Fibroblast of skin of left quadriceps (primary cell): ENCODE measurements at places on chromosomes 7 and 10.
A peak's percentile ranks its signal among the peaks of the same experiment; 100 is the strongest.

- DNase-seq: no peak
These were observed 38.7 kb downstream of the GPR26 start for GRCh38 chr10:123704812-123705211.

- DNase-seq: no peak
These were observed 124.0 kb downstream of the CELF2 start for GRCh38 chr10:11141571-11142091.

- no peak for DNase-seq
These were observed at the start of gene ADCK2 for GRCh38 chr7:140672382-140673062. Gene ADCK2 (plus strand): TSS chr7:140672945. CDS start chr7:140673331, 386 bp downstream.

GRCh38 chr7:26653430-26654399, 210.7 kb downstream of the SKAP2 start:
- DNase-seq: no peak

DNA sequence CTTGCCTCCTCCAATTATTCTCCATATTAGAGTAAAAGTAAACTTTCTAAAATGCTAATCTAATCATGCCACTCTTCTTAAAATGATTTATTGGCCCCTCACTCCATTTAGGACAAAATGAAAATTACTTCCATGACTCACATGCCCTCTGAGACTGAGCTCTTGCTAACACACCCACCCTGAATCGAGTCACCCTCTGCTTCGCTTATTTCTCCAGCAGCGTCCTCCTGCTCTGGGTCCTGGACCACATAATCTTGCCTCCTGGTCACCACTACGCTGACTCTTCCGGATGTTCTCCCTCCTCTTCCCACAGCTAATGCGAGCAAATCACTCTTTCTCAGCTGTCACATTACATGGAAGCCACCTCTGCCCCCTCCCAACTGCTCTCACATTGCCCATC, 384.0 kb upstream of the FZD8 start:
- no peak for DNase-seq

DNA sequence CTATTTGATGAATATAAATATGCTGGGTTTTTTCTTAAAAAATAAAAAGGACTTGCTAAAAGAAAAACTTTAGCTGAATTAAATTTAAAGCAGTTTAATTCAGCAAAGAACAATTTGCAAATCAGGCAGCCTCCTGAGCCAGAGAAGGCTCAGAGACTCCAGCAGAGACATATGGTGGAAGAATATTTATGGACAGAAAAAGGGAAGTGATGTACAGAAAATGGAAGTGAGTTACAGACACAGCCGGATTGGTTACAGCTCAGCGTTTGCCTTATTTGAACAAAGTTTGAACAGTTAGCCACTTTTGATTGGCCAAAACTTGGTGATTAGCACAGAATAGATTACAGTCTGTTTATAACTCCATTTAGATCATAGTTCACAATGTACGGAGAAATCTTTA, 110.3 kb downstream of the GAD2 start:
- DNase-seq: no peak

DNA sequence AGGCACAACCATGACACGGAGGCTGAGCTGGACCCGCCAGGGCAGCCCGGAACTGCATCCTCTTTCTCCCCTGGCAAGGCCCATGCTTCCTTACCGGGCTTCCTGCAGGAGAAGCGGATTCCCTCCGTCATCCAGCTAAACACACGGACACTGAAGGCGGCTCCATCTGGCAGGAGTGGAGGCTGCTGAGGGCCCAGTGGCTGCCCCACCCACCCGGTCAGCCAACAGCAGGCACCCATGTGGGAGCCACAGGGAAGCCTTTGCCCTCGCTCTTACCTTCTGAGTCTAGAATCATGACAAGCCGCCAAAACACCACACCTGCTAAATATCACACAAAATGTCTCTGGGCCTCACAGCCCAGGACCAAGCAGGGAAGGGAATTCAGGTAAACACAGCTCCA, 321.6 kb upstream of the RNF32 start:
- no peak for DNase-seq

DNA sequence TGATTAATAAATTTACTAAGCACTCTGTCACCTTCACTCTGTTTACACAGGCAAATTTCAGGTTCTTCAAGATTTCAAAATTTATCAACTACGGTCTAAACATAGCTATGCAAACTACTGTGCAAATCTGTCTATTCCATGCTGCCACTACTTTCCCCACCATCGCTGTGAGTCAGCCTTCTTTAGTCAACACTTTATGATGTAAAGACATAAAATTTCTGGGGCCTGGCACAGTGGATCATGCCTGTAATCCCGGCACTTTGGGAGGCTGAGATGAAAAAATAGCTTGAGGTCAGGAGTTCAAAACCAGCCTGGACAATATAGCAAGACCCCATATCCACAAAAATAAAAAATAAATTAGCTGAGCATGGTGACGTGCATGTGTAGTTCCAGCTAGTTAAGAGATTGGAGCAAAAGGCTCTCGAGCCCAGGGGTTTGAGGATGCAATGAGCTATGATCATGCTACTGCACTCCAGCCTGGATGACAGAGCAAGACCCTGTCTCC, 42.6 kb downstream of the CNOT4 start:
- DNase-seq: no peak

DNA sequence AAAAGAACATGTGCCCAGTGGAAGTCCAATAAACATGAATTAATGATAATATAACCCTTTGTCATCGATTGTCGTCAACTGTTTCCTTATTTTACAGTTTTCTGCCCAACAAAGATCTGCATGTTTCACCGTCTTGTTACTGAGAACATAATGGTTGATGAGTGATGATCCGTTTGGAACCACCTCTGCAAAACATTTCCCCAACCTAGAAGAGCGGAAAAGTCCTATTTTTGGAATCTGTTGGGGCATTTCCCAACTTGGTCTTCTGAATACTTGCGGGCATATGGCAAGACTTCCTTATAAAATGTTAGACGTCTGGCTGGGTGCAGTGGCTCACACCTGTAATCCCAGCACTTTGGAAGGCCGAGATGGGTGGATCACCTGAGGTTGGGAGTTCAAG, 32.1 kb downstream of the CNPY1 start:
- no peak for DNase-seq

- DNase-seq: no peak
These were observed 77.2 kb downstream of the CDCA7L start for GRCh38 chr7:21868576-21868850.

DNA sequence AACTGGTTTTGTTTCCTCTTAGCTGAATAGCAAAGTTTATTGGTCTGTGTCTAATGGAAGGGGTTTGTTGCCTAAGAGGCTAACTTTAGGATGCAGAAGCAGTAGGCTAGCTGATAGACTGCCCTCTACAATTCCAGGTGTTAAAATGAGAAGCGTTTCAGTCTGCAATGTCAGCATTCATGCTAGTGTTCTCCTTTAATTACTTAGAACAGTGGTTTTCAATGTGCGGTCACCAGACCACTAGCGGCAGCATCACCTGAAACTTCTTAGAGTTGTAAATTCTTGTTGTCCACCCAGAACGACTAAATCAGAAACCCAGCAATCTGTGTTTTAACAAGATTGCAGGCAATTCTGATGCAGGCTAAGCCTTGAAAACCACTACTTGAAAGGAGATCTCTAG, 392.9 kb downstream of the IPMK start:
- DNase-seq: no peak

DNA sequence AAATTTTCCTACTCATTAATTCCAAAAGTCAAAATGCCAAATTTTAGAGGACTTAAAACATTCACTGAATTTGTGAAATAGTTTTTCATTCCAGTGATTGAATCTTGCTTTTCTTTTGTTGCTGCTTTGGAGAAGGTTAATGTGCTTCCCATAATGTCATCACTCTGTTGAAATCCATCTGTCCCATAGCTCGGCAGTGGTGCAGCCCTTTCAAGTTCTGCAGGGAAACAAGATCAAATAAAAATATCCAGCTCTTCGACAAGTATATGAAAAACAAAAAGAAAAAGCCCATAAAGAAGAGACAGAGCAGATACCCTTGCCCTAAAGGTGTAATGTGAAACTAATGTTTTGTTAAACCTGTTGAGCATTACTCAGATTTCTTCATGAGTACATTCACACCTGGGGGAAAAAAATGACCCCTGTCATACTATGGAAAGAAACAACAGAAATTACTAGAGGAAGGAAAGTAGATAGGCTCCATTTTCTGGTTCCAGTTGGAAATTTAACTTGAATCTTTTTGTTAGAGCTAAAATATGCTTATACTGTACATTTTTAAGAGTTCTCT, 35.1 kb downstream of the AGR3 start:
- DNase-seq: no peak

GRCh38 chr7:30348083-30348560, 63.7 kb downstream of the ZNRF2 start:
- DNase-seq: peak; percentile 63

GRCh38 chr10:35641676-35642034, 441 bp downstream of the FZD8 start:
- no peak for DNase-seq

- DNase-seq: peak; percentile 8
These were observed 80.3 kb upstream of the SCIN start for GRCh38 chr7:12490107-12490688.

DNA sequence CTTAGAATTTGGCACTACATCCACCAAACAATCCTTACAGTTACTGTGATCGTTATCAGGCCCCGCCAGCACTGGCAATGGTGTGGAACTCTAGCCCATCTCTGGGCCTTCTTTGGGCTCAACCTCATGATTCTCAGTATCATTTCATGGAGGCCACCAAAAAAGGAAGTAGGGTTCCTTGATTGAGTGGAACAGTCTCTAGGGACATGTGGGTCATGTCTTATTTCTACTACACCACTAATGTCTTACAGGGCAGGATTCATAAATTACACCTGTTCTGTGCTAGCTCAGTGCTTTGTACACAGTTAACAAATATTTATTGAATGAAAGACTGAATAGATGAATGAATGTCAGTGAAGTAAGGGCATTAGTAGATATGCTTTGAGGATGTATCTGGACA, 53.9 kb downstream of the AP3M1 start:
- DNase-seq: no peak

GRCh38 chr10:98088186-98088971, 46.1 kb upstream of the R3HCC1L start:
- DNase-seq: no peak

DNA sequence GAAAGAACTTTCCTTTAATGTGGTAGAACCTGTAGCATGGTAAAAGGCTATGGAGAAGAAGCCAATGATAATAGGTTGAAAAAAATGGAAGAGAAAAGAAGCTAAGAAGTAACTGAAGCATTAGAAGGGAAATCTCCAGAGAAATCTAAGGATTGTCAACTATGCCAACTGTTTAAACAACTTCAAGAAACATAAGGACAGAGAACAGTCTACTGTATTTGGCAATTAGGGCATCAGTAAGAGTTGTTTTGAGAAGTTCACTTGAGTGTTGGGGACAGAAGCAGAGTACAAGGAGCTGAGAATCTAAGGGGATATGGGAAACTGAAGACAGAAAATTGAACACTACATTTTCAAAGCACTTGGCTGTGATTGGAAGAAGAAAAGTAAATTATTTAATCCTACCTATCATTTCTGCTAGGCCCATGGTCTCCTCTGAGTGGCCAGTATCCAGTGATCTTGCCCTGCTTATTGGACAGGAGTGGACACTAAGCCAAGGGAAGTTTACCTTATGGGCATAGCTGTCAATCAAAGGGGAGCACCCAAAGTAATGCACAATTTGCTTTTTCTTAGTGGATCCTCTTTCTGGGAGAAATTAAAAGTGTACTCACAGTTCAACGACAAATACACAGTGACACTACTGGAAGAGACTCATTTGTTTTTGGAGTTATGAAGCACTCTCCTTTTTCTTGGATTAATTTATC, 56.4 kb upstream of the CCDC71L start:
- no peak for DNase-seq

DNA sequence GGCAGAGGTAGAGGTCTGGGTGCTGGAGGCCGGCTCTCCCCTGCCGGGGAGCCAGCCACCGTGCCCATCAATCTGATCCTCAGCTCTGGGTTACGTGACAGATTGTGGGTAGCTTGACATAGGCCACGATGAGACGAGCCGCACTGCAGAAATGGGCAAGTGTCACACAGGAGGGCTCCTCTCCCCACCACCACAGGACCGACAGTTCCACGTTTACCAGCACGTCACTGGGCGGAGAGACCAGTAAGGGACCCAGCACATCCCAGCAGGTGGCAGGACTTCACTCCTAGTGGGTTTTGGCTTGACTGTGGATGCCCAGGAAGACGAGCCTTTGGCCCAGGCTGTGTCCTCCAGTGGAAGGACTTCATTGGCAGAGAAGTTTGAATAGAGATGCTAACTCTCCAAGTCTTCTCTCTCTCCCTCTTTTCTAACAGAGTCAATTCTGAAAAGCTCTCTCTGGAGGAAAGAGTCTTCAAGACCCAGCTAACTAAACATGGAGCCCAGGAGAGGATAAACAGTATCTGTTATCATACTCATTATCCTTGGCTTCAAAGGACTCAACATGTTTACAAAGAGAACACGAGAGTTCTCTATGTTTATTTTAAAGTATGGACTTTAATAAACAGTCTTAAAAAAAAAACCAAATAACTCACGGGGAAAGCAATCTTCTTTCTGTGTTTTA, 129.3 kb upstream of the JCAD start:
- DNase-seq: no peak

GRCh38 chr7:100446040-100446439, 9.7 kb upstream of the PPP1R35 start:
- DNase-seq: no peak
